ENCODE measurements at places on chromosomes 5 and 9.

GRCh38 chr9:33698267-33698666 is 97.1 kb upstream of the PRSS3 start:
- no peak for DNase-seq

DNA sequence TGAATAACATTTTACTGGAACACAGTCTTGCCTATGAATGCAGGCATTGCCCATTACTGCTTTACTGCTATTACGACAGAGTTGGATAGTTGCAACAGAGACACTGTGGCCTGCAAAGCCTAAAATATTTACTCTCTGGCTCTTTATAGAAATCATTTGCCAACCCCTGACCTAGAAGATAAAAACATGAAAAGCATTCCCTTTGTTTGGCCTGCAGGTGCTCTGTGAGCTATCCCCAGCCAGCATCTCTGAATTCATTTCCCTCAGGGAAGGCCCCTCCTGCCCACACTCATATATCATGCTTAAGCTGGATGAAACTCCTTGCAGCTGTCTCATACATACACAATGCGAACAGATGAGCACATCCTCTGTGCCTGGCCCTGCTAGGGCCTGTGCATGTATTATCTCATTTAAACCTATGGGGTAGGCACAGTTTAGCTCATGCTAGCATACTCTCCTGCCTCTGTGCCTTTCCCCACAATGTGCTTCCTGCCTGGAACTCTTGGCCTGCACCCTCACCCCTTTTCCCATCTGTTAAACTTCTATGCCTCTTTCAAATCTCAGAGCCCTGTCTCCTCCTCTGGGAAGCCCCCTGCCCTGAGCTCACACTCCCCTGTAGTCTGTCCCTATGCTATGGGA is 193.1 kb downstream of the PAX5 start:
- no peak for DNase-seq

DNA sequence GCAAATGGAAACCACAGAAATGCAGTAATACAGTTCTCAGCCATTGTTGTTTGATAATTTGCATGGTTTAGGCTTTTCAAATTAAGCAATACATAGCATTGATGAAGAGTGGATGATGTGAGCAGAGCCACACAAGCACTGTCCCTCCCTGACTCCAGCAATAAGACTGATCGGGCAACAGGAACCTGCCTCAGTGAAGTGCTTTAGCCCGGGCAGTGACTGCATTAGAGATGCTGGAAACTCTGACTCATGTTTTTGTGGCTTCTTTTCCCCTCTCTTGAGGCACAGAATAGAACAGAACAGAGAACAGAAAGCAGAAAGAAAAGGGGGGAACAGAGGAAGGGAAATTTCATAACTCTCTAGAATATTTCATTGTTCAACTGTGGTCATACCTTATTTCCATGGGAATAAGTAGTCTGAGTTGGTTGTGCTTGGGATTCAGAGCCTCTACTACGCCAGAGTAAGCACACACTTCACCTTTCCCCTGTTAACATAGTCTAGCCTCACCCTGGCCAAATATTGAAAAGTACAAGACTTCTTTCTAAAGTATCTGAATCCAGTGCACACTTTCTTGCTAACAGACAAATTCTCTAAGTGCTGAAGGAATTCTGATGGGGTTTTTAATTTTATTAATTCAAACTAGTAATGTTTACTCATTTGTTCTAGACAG is 164.8 kb upstream of the VCAN start:
- peak; percentile 90 for DNase-seq

GRCh38 chr9:135087489-135087792 is at the start of gene OLFM1:
Gene OLFM1, plus strand, starts transcription at chr9:135087668. Its CDS starts 322 bp downstream, at chr9:135087990.
- no peak for DNase-seq

GRCh38 chr5:73623901-73624404 is 2.0 kb upstream of the ARHGEF28 start:
- no peak for DNase-seq

DNA sequence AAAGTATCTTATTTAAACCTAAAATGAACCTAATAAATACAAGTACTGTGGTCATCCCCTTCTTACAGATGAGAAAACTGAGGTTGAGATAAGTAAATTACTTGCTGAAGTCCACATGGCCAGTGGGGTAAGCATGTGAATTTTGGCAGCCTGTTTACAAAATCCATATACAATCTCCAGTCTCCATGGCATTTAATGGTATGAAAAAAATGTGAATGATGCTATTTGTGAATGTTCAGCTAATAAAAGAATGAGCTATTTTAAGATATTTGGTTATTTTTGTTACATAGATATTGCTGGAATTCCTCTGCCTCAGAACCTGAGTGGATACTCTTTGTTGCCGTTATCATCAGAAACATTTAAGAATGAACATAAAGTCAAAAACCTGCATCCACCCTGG is 19.3 kb upstream of the GPR150 start:
- no peak for DNase-seq

DNA sequence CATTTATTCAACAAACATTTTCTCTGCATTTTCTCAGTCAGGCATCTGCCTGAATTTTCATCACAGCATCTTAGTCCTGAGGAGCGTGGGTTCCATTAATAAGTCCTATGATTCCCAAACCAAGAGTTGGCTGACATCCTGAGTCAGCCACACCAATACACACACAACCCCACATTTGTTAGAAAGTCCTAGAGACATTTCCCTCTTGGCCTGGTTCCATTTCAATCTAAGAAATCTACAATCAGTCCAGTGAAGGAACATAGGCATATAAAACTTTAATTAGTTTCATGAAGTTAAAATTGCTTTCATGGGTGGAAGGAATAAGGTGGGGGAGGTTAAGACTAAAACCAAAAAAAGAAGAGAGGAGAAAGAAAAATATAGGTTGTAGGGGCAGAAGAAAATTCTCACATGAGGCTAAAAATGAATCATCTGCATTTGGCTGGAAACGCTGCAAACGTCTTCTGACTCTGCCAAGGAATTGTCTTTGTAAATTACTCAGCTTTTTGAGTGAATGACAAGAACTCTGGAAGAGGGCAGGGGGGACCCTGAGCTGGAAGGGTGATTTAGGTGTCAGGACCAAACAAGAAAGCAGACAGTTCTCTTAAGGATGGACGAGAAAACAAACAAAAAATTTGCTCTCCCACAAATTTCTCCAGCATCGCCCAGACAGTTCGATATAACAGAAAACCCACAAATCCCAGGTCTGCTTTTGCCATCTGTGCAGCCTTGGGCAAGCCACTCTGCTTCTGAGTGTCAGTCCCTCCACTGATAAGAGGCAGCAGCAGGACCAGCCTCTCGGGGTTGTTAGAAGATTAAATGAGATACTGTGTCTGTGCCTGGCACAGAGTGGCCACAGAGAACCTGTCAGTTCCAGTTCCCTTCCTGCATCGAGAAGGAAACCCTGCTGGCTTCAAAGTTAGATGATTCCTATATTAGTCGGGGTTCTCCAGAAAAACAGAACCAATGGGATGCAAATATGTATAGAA is 289.7 kb downstream of the CDK5RAP2 start:
- no peak for DNase-seq

DNA sequence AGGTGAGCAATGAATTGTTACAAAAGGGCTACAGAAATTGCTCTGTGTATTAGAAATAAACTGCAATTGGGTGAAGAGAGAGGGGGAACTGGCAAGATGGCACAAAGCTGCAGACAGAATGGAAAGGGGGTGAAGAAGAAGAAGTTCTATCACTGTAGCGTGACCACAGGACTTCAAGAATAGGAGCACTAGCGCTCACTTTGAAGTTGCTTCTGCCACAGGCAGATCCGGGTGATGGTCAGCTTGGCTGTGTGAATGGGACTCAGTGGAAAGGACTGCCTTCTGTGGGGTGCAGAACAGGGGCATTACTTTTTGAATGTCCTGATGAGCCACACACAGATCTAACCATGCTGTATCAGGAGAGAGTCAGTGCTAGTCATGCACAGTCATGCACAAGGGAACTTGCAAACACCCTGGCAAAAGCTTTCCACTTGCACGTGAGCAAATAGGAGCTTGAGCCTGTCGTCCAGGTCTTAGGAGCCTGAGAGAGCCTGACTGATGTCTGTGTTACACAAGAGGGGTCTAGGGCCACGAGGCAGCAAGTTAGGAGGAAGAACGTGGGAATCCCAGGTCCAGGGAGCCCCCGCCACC is 16.3 kb downstream of the IL5 start:
- DNase-seq = no peak

GRCh38 chr9:132552041-132552440 is 30.4 kb upstream of the BARHL1 start:
- DNase-seq = no peak

DNA sequence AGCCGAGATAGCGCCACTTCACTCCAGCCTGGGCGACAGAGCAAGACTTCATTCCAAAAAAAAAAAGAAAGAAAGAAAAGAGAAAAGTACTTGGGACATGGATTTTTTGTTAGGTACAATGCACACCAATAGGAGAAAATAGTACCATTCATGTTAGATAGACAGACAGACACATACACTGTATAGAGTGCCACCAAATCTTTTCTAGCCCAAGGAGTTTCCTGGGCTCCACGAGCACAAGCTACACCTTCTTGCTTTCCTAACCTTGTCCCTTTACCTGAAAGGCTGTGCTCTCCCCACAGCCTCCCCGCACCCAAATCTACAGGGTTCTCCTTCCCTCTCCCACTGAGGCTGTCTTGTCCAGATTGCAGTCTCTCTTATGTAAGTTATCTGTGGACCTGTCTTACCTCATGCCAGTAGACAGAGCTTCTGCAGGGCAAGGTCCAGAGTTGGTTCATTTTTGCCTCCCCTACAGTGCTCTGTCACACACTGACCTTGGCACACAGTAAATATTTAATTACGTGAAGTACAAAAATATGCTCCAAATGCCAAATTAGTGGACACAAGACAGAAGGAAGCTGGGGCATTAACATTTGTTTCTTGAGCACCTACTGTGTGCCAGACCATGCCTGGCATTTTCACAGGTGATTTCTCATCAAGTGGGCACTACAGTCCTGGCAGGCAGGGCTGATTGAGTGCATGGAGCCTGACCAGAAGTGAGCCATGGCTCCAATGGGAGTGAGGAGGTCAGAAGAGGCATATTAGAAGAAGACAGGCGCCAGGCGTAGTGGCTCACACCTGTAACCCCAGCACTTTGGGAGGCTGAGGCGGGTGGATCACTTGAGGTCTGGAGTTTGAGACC is 5.9 kb downstream of the ALAD start:
- no peak for DNase-seq

DNA sequence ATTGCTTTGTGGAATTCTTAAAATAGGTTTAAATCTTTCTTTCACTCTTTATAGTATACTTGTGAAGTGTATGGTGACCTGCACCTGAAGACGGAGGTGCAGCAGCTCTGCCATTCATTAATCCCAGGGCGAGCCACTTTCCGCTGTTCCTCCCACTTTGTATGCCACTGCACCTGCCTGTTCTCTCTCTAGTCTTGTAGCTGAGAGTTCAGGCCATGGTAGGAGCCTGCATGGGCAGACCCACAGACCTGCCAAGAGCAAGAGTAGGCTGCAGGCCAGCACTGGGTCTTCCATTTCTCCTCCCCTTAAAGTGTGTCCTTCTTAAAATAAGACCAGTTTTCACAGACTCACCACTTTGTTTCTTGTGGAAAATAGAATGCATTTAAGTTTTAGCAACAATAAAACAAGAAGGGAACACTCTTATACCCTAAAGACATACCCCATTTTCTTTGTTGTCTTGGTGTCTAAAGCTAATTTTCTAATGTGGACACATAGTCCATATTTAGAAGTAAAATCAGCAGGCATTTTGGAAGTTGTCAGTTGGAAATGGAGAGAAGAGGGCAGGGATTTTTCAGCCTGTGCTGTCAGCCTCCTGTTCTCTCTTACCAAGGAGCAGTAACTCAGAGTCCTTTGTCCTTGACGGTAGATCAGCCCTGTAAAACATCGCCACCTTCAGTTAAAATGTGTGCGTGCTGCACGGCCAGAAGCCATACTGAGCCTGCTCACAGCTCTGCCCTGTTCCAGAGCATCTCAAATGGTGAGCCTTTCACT is 103.2 kb downstream of the SNCAIP start:
- DNase-seq = peak; percentile 65

- no peak for DNase-seq
These were observed 124.4 kb upstream of the TMEM161B start for GRCh38 chr5:88393042-88393441.

- DNase-seq = no peak
These were observed 114.7 kb downstream of the TAF11L14 start for GRCh38 chr5:17748941-17749340.

- DNase-seq = peak; percentile 70
These were observed 92.3 kb downstream of the LMX1B start for GRCh38 chr9:126705767-126706697.

- DNase-seq = no peak
These were observed 82.4 kb downstream of the NTRK2 start for GRCh38 chr9:84751921-84752320.

DNA sequence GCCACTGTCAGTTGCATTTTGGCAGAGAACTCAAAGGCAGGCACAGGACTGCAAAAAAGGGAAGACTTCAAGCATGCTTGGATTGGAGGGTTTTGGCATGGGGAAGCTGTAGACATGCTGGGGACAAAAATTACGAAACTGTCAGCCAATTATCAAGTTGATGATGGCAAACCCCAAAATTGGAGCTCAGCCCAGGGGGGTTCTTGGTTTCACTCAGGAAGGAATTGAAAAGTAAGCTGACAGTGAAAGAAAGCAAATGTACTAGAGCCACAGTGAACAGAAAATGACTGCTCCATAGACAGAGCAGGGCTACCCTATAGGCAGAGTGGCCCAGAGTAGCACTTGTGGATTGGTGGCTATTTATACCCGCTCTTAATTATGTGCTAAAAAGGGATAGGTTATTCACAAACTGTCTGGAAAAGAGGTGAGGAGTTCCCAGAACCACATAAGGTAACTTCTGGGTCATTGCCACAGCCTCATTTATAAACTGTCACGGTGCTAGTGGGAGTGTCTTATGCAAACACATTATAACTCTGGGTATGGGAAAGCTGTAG is 14.6 kb upstream of the CFAP95 start:
- DNase-seq = peak; percentile 66

Measured in Kasumi-1 (cell line).